ENCODE measurements at places on chromosomes 11 and 22.

GRCh38 chr11:33507967-33508366, 192.7 kb downstream of the C11orf91 start:
- no peak for DNase-seq

DNA sequence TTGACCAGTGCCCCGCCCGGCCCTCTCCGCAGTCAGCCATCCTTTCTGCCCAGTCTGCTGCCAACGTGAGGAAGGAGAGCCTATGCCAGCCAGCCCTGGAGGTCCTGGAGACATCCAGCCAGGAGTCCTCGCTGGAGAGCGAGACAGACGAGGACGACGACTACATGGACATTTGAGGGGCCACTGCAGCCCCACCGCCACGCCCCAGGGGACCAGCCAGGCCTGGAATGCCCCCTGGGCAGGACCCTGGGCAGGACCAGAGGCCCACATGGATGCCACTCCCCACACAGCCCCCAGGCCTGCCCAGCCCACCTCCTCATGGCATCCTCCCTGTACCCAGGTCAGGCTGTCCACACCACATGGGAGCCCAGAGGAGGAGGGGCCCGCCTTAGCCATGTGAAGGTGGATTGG, 3.3 kb upstream of the SUSD2 start:
- DNase-seq, result no peak

- DNase-seq, result no peak
Measured at GRCh38 chr11:96038046-96038445, 114.1 kb upstream of the MTMR2 start.

- no peak for DNase-seq
Measured at GRCh38 chr22:39251762-39252460, 7.1 kb upstream of the PDGFB start.

GRCh38 chr22:25942115-25942855, 200.3 kb downstream of the MYO18B start:
- DNase-seq, result no peak

- no peak for DNase-seq
Measured at GRCh38 chr11:12958986-12959385, 50.1 kb upstream of the RASSF10 start.

- no peak for DNase-seq
Measured at GRCh38 chr11:107263844-107264563, 193.6 kb downstream of the CWF19L2 start.

DNA sequence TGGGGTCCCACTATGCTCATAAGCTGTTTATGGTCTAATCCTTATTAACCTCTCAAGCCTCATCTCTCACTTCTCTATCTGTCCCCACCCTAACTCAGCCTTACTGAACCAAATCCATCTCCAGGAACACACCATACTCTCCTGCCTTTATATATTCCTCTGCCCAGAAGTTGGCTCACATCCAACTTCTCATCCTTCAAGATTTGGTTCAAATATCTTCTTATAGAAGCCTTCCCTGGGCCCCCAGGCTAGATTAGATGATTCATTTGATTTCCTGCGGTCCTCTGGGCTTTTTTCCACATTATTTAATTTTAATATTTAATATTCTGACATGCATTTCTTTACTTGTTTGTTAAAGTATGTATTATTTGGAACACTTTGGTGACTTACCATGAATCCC, 23.2 kb downstream of the MEI1 start:
- no peak for DNase-seq

DNA sequence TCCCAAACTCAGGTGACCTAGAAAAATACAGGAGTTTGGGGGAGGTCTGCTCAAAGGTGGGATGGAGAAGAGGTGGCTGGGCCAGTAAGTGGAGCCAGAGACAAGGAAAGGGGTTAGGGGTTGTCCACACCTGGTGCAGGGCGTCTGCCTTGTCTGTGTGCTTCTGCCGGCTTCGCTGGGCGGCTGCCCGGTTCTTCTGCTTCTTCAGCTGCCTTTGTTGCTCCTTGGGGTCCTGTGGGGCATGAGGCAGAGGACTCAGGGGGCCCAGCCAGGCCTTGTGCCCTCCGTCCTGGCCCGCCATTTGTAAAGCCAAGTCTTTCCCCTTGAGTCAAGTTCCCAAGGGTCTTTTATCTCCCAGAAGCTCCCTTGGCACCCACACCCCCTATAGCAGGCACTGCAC, 2.5 kb downstream of the BATF2 start:
- no peak for DNase-seq

- DNase-seq, result no peak
Measured at GRCh38 chr11:90818196-90818745, 595.4 kb upstream of the CHORDC1 start.

- no peak for DNase-seq
Measured at GRCh38 chr22:48744283-48744641, 1083.4 kb downstream of the BRD1 start.

- DNase-seq, result no peak
Measured at GRCh38 chr11:76856106-76856505, 4.6 kb upstream of the ACER3 start.

DNA sequence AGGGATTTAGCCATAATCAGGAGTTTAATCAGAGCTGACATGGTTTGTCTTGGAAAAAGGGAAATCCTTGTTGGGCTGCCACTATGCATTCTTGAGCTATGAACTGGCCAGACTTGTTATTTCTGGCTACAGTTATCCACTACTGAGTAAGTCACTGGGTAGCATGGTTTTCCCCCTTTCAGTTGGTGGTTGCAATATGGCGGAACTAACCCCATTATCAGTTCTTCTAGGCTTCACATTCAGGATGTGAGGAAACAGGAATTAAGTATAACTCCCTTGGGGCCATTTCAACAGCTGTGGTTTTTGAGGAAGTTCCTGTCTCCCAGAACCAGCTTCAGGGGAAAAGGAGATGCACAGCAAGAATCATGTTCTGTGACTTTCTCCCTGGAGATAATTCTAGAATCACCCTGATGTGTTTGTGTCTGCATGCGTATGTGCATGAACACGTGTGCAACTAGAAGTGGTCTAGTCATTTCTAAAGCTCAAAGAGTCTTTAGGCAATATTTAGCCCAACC, 103.0 kb upstream of the CD44 start:
- DNase-seq, result no peak

DNA sequence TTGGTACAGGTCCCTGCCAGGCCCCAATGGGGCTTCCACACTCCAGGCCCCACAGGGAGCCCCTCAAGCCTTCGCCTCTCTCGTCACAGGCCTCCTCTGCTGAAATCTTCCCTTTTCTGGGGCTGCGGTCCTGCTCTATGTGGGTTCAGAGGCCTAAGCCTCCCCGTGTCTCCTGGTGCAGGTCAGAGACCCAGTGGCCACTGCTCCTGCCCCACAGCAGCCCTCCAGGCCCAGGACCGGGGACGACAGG, 5.9 kb upstream of the IFITM3 start:
- no peak for DNase-seq

DNA sequence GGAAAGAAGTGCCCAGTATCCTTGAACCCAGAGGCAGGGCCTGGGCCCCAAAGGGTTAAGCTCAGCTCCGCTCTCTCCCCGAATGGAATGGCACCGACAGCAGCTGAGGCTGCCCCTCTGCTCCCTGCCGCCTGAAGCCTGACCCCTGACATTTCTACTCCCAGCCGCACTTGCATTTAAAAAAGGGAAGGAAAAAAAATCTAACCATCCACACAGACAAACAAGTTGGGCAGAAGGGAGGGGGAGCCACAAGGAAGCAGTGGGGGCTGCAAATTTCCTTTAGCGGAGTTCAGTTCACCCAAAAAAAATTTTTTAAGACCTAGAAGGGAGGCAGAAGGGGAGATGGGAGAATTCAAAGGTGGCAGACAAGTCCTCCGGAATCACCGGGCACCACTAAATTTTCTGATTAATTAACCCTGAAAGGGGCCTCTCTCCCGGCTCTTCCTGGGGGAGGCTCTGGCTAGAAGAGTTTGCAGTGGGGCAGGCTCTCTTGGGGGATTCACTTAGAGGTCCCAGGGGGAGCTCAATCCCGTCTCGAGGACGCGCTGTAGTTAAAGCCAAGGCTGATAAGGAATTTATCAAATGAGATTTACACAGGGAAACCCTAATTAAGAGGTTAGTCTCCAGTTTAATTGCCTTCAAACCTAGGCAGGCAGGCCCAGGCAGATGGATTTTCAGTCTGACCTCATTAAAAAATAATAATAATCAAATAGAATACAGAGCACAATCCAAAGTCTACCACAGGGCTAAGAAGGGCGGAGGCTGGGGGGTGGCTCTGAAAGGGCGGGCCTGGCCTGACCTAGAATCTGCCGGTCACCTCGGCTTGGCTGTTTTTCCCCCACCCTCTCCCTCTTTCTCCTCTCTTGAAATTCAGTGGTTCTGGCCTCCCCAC, 25.6 kb downstream of the MN1 start:
- DNase-seq, result no peak

GRCh38 chr11:128881221-128881620, 9.9 kb upstream of the KCNJ5 start:
- no peak for DNase-seq

DNA sequence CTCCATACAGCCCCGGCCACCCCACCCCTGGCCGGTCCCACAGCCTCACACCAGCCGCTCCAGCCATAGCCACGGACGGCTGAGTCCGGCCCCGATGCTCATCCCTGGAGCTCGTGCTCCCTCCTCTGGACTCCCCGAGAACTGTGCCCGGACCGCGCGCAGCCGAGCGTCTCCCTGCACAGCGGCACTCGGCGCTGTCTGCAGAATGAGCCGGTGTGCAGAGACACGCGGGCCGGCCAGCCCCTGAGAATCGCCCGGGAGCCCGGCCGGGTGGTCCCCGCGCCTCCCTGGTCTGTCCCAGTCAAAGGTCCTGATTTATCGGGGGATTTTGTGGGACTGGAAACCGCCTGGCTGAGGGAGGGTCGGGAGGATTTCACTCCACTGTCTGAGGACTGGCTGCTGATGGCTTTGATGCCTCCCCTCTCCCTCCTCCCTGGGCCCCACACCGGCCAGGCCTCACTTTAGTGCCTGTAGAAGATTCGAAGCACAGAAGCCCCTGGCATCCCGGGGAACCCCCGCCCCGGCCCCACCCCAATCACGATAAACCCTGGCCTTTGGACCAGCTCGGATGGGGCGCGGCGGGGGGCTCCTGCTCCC, 102.7 kb downstream of the BRD1 start:
- DNase-seq, result peak; percentile 56

GRCh38 chr11:69950120-69950519, 128.0 kb upstream of the ANO1 start:
- DNase-seq, result no peak

DNA sequence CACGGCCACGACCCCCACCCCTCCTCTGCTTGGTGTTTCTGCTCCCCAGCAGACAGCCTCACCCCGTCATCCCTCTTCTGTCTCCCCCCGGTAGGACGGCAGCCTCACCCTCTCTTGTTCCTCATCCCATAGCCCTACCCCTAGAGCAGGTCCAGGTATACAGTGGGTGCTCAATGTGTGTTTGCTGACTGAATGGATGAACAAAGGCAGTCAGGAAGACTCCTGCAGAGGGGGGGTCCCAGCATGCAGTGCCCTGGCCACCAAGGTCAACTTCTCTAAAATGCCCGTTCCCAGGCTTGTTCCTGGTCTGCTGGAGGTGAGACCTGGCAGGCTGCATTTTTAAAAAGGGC, 34.7 kb upstream of the FADD start:
- no peak for DNase-seq

- no peak for DNase-seq
Measured at GRCh38 chr11:70463478-70464255, 65.3 kb downstream of the CTTN start.

DNA sequence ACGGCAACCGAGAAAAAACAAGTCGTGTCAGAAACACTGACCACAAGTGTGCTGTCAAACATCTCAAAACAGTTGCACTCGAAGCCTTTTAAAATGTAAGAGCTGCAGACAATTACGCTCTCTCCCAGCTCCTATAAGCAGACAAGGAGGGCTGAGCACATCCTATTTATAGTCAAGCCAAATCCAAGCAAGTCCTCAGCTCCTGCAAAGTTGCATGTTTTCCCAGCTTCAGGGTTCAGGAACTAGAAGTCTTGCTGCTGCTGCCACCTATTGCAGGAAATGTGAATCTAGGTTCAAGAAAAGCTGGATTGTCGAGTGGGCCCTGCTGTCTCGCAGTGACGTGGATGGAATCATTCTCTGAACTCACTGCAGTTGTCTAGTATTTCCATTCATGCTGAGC, 15.5 kb downstream of the EFCAB6 start:
- no peak for DNase-seq

- DNase-seq, result no peak
Measured at GRCh38 chr11:124625504-124626168, 3.0 kb downstream of the TBRG1 start.

DNA sequence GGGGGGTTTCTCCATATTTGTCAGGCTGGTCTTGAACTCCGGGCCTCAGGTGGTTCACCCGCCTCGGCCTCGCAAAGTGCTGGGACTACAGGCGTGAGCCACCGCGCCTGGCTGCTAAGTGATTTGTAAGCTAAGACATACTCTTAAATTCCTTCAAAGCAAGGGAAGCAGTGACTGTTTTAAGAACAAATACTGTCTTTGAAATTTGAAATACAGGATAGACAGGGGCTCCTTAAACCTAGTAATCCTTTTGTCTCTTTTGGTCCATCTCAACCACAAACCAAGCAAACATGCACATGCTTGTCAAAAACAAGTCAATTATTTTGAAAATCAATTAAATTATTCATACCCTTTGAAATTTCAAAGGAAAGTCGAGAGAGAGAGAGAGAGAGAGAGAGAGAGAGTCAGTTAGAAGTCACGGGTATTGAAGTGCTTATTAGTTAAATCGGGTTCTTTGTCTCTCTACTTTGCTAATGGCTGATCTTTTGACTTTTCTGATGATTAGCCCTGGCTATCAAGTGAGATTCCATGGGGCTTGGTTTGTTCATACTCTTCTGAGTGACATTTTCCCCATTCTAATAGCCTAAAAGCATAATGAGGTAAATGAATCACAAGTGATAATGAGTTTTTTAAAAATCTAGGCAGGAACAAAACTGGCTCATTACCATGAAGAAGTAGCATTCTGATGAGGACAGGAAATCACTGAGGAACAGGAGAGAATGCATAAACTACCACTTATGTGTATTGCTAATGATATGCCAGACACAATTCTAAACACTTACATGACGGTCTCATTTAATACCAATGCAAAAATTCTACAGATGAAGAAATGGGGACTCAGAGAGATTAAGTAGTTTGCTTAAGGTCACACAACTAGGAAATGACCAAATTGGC, 48.0 kb downstream of the MCHR1 start:
- DNase-seq, result no peak

DNA sequence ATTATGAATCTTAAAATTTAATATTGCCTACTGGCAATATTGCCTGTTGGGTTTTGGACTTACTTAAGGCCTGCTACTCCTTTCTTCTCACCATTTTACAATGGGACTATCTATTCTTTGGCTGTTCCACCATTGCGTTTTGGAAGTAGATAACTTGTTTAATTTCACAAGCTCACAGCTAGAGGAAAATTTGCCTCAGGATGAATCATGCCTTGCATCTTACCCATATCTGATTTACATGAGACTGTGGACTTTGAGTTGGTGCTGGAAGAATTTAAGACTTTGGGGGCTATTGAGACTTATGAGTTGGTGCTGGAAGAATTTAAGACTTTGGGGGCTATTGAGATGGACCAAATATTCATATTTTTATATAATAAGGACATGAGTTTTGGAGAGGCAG, 662.6 kb downstream of the METTL15 start:
- DNase-seq, result no peak

- no peak for DNase-seq
Measured at GRCh38 chr11:110373051-110373702, 56.6 kb upstream of the FDX1 start.

GRCh38 chr11:88402192-88402715, 64.7 kb upstream of the CTSC start:
- DNase-seq, result no peak
